ENCODE measurements at places on chromosomes 1 and 21. TPM values are rescaled to one million over a fixed set of nuclear protein-coding genes. Genes with fewer than 3 reads are reported as not detected.

- no peak for DNase-seq
Observed at GRCh38 chr1:204495078-204495753, 611 bp upstream of the PIK3C2B start.

- DNase-seq: no peak
Observed at GRCh38 chr1:76198452-76198851, 123.9 kb downstream of the ST6GALNAC3 start.

- no peak for DNase-seq
Observed at GRCh38 chr1:89538361-89538760, 13.7 kb downstream of the LRRC8B start.

Gene LCE3D
- not detected for polyA plus RNA-seq

- DNase-seq: no peak
Observed at GRCh38 chr1:222697826-222698225, 14.5 kb downstream of the AIDA start.

DNA sequence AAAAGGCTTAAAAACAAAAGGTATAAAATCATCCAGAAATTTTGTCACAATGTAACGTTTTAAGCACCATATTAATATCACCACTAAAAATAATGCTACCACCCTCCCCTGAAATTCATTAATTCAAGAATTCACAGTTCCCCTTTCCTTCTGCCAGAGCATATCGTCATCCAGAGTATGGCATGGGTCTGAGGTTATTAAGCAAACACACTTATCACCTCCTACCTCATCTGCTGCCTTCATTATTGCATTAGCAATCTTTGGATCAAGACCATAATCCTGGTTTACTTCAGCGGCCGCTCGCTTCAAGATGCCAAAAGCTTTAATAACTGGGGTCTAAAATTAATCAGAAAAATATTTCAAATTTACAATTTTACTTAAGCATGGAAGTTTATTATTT is 6.2 kb downstream of the FH start:
- no peak for DNase-seq

Gene SPRR2E
- not detected for polyA plus RNA-seq

- no peak for DNase-seq
Observed at GRCh38 chr1:78745111-78745510, 95.5 kb downstream of the IFI44 start.

Gene CFAP107
- polyA plus RNA-seq: 0.99 TPM
